ENCODE measurements at places on chromosomes 16 and 17.

- no peak for DNase-seq
Observed at GRCh38 chr17:80731323-80731722, 186.7 kb downstream of the RPTOR start.

DNA sequence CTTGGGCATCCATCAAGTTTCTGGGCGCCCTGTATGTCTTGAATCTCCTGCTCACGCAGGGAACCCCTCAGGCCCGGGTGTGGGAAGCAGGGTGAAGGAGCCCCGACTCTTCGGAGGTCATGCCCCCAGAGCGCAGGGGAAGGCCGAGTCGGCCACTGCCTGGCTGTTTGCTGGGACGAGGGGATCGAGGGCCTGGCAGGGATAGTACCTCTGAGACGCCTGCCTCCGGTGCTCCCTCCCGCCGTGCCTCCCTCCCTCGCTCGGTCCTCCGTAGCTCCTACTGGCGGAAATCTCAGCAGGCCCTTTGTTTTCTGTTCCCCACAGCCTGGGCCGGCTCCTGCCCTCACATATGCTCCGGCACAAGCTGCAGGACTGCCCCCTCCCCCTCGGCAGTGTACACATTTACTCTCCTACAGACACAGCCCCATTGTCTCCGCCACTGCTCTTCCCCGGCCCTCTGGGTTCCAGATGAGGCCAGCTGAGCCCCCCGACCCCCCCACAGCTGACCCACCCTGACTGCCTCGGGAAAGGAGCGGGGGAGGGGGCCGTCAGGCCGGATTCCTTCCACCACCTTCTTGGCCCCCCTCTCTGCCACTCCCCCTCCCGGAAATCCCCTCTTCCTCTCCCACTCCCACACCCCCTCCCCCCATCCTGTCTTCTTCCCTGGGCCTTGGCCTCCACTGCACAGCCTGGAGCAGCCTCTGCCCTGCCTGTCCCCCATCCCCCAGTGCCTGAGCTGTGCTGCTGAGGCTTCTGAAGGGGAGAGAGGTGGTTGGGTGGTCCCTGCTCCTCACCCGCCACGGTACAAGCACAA lies 1.4 kb downstream of the TRAF4 start:
- peak; percentile 90 for DNase-seq

GRCh38 chr17:19278729-19279128 lies 41.6 kb downstream of the EPN2 start:
- DNase-seq, result no peak

DNA sequence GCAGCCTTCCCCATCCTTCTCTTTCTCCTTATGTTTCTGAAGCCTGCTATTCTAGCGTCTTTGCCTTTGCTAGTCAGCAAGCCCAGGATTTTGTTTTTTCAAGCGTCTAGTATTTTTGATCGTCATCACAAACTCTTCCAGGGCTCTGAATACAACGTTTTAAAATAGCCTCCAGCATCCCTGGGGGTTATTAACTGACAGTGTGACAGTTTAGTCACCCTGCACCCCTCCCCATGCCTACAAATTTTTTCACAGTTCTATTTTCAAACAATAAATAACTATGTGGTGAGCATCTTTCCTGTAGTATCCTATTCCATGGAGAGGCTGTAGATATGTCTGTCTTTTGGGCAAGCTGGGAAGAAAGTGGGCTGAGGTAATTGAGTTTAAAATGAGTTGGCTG lies 280.9 kb downstream of the MAP2K4 start:
- DNase-seq, result no peak

- DNase-seq, result no peak
Observed at GRCh38 chr17:50487213-50488096, 8.8 kb downstream of the RSAD1 start.

GRCh38 chr17:79630821-79631639 lies 20.2 kb upstream of the RBFOX3 start:
- DNase-seq, result no peak

DNA sequence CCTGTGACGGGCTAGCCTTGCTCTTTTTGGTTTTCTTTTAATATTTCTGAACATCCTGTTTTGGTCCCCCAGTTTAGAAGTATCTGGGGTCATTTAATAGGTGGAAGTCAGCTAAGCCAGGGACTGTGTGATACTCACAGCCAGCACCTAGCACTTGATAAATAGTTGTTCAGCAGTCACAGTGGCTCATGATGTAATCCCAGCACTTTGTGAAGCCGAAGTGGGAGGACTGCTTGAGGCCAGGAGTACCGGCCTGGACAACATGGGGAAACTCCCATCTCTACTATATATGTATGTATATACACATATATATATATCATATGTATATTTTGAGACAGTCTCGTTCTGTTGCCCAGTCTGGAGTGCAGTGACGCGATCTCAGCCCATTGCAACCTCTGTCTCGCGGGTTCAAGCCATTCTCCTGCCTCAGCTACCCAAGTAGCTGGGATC lies 1.8 kb upstream of the ZNRF1 start:
- peak; percentile 83 for DNase-seq

DNA sequence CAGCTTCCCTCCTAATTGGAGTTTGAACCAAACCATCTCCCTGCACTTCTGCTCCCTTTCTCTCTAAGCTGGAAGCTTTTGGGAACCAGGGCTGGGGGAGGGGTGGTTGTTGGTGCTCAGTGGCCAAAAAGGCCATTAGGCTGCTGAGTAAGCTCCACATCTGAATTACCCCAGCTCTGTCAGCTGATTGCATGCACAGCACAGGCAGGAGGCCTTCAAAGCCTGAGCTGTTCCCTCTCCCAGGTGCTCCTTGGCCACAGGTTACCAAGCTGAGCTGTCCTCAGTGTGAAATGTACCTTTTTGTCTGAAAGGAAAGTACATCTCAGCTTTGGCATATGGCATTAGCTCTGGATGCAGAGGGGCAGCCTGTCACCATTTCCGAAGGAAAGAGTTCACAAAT lies 6.2 kb upstream of the TBKBP1 start:
- no peak for DNase-seq

DNA sequence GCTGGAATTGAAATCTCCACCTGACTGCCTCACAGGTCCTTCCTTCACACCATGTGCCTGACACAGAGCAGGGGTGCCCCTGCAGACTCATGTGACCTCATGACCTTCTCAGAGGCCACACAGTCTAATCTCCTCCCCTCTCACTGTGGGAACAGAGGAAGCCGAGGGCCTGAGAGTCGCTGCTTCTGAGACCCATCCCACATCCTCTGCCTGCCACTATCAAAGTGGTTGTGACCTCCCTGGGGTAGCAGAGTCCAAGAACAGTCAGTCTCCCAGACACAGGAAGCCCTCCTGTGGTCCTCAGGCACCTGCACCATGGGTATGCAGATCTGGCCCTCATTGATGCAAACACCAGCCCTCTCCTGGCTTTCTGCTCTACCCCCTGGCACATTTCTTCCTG lies 78.5 kb downstream of the RAB11FIP4 start:
- peak; percentile 38 for DNase-seq

GRCh38 chr17:73369111-73369521 lies 57.3 kb upstream of the CDC42EP4 start:
- DNase-seq, result no peak

DNA sequence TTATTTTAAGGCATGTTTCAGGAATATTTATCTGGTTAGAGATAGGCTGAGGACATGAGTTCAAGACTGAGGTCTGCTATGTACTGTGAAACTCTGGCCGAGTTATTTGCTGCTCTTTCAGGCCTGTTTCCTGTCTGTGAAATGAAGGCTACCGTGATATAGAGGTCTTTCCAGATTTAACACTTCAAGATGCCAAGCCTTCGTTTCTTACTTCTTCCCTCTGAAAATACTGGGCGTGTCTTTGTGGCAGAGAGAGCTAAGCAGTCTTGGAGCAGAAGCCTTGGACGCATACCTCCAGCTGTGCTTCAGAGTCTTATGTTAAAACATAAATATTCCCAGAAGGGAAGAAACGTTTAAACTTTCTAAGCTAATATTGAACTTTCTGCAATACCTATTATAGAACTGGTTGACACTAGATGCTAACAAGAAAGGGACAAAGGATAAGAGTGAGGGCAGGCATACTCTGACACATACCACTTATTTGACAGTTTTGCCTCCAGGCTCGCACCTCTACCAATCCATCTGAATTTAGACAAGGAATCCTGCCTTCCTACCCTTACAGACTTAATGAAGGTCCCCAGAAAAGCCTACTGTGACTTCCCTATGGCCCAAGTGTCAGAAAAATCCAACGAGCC lies 17.5 kb downstream of the WIPI1 start:
- no peak for DNase-seq

DNA sequence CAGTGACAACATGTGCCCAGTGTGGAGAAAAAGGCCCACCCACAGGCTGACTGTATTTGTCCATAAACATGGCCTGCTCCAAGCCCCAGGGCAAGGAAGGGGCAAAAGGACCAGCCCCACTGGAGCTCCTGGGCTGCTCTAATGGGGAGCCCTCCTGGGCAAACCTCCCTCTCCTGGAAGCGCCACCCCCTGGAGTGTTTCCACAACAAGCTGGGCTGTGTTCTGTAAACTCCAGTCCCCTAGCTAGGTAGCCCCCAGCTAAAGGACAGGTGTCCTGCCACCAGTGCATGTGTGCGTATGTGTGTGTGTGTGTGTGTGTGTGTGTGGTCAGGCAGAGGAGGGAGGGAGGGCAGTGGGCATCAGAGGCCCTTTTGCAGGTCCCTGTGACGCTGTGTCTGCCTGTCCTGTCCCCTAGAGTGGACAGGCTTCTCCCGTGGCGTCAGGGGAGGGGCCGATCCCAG lies 11.3 kb upstream of the STAC2 start:
- no peak for DNase-seq

- no peak for DNase-seq
Observed at GRCh38 chr16:49127103-49127502, 154.5 kb downstream of the CBLN1 start.

- DNase-seq, result no peak
Observed at GRCh38 chr17:10421900-10422542, at the start of gene MYH8. MYH8 (minus strand) TSS chr17:10421950; CDS start chr17:10420227, 1,723 bp downstream.

- no peak for DNase-seq
Observed at GRCh38 chr17:68505951-68506350, 6.3 kb upstream of the PRKAR1A start.

All from HepG2 (cell line).